Thoracic aorta (tissue), 2 donors: ENCODE measurements at places on chromosomes 4 and X.

DNA sequence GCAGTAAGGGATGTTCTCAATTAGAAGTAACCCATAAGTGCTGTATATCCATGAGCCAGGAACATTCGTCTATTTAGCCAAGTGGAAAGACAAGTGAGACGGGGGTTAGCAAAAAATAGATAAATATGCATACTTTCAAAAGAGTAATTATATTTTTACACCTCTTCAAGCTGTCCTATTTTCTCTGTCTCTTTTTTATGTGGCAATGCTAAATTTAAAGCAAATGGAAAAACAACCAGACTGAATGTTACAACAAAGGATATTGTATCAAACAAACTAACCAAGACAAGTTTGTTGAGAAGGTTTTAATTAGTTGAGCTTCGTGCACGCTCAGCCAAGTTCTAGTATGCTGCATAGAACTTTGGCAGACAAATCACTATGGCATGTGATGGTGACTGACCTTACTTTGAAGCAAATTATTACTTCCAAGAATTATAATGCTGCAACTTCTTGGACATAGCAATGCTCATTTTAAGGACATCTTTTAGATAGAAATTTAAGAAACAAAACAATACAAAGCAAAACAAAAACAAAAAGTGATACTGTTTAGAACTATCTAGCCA lies 61.4 kb upstream of the TMEM150C start:
- DNase-seq = no peak

- DNase-seq = no peak
Observed at GRCh38 chr4:17722356-17722700, 59.1 kb downstream of the FAM184B start.

- no peak for DNase-seq
Observed at GRCh38 chrX:109826954-109827708, 94.1 kb upstream of the ACSL4 start.

DNA sequence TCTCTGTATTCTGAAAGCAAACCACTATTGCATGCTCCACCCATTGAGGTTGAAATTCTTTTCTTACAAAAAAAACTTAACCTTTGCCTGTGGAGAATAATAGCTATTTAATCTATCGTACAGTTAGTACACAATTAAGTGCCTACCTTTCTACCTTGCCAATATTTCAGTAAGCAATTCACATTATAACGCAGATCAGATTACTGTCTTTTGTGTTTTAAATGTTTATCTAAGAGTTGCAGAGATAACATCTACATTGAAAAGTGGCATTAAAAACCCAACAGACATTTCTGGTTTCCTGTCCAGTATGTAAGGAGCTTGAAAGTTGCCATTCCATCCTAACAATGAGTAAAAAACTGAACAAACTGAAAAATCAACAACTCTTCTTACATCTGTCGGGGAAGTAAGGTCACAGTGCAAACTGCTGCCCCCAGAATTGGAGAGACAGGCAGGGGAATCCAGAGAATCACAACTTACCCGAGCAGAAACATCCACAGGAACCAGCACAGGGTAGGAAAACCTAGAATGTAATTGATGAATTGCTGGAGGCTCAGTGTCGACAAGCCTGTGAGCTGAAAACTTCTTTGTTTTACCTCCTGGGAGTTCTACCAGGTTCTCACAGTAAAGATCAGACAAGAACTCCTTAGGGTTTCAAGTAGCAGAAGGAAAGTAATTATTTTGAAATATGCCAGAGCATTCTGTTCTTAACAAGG lies 27.3 kb upstream of the ACSL4 start:
- no peak for DNase-seq

GRCh38 chrX:105645667-105646357 lies 176.5 kb upstream of the NRK start:
- DNase-seq = no peak

GRCh38 chrX:77293331-77293995 lies 153.7 kb upstream of the FGF16 start:
- no peak for DNase-seq

GRCh38 chrX:124634363-124634762 lies 288.0 kb downstream of the SH2D1A start:
- DNase-seq = no peak

- no peak for DNase-seq
Observed at GRCh38 chr4:112546476-112546875, 30.5 kb upstream of the NEUROG2 start.

DNA sequence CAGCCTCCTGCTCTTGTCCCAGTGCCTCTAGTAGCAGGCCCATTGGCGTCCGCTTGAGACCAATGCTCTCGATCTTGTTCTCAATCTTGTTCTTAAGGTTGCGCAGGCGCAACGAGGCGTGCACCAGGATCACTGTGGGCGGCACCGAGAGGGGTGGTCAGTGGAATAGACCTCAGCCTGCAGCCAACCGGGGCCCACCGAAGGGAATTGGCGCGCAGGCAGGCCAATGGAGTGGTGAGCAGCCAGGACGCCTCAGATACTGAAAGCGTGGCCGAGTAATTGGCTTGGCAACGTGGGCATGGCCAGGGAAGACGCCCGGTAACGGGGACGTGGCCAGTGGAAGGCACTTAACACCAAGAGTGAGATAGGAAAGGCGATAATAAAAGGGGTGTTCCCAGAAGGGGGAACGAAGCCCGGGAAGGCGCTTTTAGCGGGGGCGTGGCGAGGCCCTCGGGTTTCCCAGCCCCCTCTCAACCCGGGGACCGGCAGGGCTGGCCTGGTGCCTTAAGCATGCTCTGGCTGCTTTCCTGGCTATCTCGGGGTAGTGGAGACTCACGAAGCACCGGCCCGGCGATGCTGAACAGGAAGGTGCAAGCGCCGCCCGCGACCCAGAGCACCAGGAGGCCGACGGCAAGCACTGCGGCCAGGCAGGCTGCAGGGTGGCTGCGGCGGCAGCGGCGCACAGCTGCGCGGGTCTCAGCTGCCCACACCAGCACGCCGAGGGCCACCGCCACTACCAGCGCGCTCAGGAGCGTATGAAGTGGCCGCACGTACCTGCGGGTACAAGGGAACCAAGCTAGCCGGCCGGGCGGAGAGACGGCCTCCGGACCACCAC lies 1.7 kb downstream of the PRAF2 start:
- peak; percentile 49 for DNase-seq

DNA sequence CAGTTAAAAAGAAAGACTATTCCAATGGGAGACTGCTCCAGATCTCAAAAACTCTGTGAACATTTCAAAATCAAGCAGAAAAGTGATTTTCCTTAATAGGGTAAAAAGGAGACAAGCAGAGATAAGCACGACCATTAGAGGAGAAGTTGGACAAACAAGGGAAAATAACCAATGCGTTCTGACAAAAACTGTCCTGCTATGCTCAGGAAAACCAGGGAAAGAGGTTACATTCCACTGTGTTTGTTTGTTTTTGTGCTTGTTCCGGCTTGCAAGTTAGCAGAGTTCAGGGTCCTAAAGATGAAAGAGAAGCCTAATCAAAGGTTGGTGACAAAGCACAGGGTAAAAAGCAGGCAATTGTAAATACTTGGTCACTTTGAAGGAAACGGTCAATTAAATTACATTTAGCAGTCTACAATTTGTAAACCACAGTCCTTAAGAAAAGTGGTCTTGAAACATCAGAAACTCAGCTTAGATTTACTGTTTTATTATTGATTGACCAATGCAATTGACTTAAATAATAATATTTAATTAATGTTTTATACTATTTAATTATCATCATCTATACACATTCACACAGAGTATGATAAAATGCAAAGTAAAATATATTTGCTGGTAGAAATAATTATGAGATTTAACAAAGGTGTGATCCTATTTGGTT lies 186.2 kb upstream of the CPXCR1 start:
- DNase-seq = no peak

- DNase-seq = no peak
Observed at GRCh38 chr4:77843628-77844027, 19.0 kb upstream of the MRPL1 start.

GRCh38 chrX:56794404-56795230 lies 65.6 kb downstream of the NBDY start:
- no peak for DNase-seq

- DNase-seq = no peak
Observed at GRCh38 chr4:149120331-149121022, 678.3 kb upstream of the NR3C2 start.

DNA sequence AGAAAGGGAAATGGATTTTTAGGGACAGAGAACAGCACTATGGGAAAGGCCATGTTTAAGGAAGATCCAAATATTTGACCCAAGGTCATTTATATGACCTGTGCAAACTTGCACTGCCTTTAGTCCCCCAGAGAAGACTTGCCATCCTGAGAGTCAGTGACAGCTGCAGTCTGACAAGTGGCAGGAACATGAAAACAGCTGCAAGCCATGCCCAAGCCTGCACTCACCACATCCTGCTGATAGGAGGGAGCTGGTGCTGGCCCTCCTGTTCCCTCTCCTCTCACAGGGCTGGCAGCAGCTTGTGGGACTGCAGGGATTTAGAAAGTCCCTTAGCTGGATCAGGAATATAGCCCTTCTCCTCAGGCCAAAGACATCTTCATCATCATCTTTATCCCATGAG lies 187.7 kb downstream of the RAP1GDS1 start:
- DNase-seq = no peak

DNA sequence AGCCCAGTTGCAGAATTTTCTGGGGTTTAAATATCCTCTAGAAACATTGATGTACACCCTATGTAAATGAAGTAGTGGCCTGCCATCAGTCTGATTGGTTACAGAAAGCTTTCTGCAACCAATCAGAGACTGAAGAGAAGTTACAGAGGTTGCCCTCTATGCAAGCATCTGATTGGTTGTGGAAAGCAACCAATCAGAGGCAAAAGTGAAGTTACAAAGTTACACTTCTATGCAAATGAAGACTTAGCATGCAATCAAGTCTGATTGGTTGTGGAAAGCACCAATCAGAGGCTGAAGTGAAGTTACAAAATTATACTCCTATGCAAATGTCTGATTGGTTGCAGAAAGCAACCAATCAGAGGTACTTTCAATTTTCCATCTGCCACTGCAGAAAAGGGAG lies 51.9 kb upstream of the USP9X start:
- DNase-seq = no peak

DNA sequence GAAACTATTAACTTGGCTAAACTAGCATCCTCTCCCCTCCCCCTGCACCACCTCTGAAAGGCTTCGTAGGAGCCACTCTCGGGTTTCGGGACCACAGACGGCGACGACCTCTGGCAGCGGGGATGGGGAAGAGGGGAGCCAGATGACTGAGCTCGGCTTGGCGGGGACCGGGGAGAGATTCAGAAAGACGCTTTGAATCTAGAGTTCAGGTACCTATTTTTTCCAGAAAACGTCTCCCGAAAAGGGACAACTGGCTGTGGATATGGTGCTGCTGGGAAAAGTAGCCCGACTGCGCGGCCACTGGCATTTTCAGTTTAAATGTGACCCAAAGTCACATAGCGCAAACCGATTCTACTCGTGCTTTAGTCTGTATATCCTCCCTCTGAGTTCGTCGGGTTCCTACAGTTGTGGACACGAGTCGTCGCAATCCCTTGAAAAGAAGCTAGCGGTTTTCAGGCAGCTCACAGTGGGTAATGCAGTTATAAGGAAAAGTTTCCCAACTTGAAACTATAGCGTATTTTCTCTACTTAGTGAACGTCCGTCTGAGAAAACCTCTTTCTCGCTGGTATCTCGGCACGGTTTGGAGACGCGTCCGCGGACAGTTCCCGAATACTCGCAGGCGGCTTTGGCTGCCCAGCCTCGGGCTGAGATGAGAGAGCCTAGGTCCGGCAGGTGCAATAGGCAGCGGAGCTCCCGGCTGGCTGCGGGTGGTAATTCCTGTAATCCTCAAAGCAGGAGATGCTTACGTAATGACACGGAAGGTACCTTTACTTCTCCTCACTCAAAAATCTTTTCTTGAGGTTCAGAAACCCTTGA lies 1.3 kb downstream of the PARM1 start:
- DNase-seq = no peak

- DNase-seq = no peak
Observed at GRCh38 chr4:172207886-172208285, 394.7 kb downstream of the GALNTL6 start.

DNA sequence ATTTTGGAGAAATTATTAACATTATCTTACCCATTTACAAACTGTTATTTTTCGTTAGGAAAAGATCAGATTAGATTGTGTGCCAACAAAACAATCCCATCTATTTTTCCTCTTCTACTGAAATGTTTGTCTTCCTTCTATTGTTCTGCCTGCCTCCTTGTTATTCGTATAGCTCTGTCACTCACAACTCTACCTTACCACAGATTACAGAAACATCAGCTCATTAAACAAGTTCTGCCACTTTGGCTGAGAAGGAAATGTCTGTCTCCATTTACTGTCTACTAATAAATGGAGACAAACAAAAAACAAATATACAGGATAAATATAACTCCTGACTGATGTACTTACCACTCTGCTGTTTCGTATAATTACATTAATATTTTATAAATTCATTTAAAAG lies 211.4 kb downstream of the ENOX2 start:
- DNase-seq = no peak

GRCh38 chr4:166123546-166123945 lies 250.5 kb downstream of the TLL1 start:
- DNase-seq = no peak

- DNase-seq = no peak
Observed at GRCh38 chrX:111216293-111216801, 53.9 kb downstream of the CAPN6 start.

DNA sequence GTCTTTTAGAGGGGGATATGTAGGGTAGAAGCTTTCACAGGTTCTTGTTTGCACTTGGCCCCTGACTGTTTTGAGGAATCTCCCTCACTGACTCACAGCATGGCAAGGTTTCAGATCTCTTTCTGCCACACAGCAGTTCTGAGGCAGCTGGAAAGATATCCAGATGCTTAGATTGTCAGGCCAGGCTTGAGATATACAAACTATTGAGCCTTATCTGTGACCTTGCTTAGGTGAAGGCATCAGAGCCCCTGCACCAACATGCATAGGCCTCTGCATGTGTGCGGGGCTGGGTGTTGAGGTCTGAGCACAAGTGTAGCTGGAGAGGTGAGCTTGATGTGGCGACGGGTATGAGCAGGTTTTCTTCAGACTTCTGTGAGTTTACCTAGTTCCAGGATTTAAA lies 80.9 kb upstream of the MSANTD1 start:
- no peak for DNase-seq

GRCh38 chr4:31649878-31650277 lies 929.7 kb downstream of the PCDH7 start:
- no peak for DNase-seq

DNA sequence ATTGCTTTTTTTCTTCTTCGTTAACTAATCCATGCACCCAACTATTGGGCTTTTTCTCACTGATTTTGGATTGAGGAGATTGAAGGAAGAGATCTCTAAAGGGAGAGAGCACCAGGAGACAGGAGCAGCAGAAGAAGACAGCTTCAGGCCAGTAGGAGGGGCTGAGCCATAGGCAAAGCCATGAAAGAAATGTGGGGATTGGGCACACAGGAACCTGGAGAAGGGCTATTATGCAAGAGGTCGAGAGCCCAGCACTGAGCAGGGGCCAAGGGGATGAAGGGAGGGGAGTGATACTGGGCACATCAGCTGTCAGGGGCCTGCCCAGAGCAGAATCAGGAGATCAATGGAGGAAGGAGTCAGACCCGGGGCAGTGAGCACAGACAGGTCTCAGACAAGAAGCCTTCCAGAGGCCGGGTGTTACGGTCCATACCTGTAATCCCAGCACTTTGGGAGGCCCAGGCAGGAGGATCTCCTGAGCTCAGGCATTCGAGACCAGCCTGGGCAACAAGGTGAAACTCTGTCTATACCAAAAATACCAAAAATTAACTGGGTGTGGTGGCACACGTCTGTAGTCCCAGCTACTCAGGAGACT lies 140.9 kb downstream of the BCOR start:
- DNase-seq = no peak
